ENCODE measurements at places on chromosomes 1 and 21. TPM values are rescaled to one million over a fixed set of nuclear protein-coding genes. Genes with fewer than 3 reads are reported as not detected.

The MNDA gene
- not detected for total RNA-seq

The LPAR3 gene
- 2.0 TPM for total RNA-seq

The VWA1 gene
- 9.0 TPM for total RNA-seq

The GJA9 gene
- not detected for total RNA-seq

The IL19 gene
- total RNA-seq, result not detected

The FAM131C gene
- 0.28 TPM for total RNA-seq

The CR1 gene
- total RNA-seq, result not detected

The LRRC53 gene
- not detected for total RNA-seq

The SLC2A5 gene
- total RNA-seq, result 5.6 TPM

The FAM78B gene
- total RNA-seq, result under 0.01 TPM

The LCE1C gene
- not detected for total RNA-seq

The PRELP gene
- 1.1 TPM for total RNA-seq

The CENPL gene
- 28.0 TPM for total RNA-seq

The ARTN gene
- not detected for total RNA-seq

The DDR2 gene
- 168 TPM for total RNA-seq
